ENCODE measurements at places on chromosomes 2 and 18. TPM values are rescaled to one million over a fixed set of nuclear protein-coding genes. Genes with fewer than 3 reads are reported as not detected.

The GNLY gene
- 1,915 TPM for total RNA-seq

The C2orf78 gene
- total RNA-seq: not detected

The IL36A gene
- 0.42 TPM for total RNA-seq

The GALNT14 gene
- total RNA-seq: not detected

The MAP2 gene
- not detected for total RNA-seq

The SNTG2 gene
- 1.6 TPM for total RNA-seq

The HRH4 gene
- total RNA-seq: not detected

The SIGLEC15 gene
- not detected for total RNA-seq

The GMCL1 gene
- total RNA-seq: 32.6 TPM

The DOCK10 gene
- 271 TPM for total RNA-seq

The LAMA3 gene
- not detected for total RNA-seq

The MARCHF4 gene
- total RNA-seq: not detected

The TRIM43 gene
- 0.23 TPM for total RNA-seq

The TLX2 gene
- 1.3 TPM for total RNA-seq

The C1GALT1C1L gene
- total RNA-seq: not detected

The SP5 gene
- not detected for total RNA-seq

The MAP3K19 gene
- not detected for total RNA-seq

The ANKRD23 gene
- 10.4 TPM for total RNA-seq

The LPIN1 gene
- 57.1 TPM for total RNA-seq

The FBXO15 gene
- total RNA-seq: 0.70 TPM

The PAIP2B gene
- 1.1 TPM for total RNA-seq

The KRTCAP3 gene
- total RNA-seq: 6.4 TPM

The UGT1A5 gene
- not detected for total RNA-seq

The IL18RAP gene
- total RNA-seq: 14.9 TPM

The PSMA8 gene
- total RNA-seq: 0.82 TPM

The CHST9 gene
- total RNA-seq: not detected

The C2orf72 gene
- 0.18 TPM for total RNA-seq

The NT5C1B gene
- total RNA-seq: not detected

The KCNIP3 gene
- total RNA-seq: not detected

The PSD4 gene
- total RNA-seq: 314 TPM

The PMS1 gene
- total RNA-seq: 40.9 TPM

The LBX2 gene
- 1.3 TPM for total RNA-seq

The CREG2 gene
- total RNA-seq: not detected

The PSMG2 gene
- 98.2 TPM for total RNA-seq

The FOXI3 gene
- not detected for total RNA-seq
